Activated CD4-positive, alpha-beta T cell treated with anti-CD3 and anti-CD28 coated beads for 36 hours (primary cell): ENCODE measurements at places on chromosomes 4 and X.

- no peak for DNase-seq
- no peaks in the 10 kb centered on the region for H3K36me3 ChIP-seq
- H3K27me3 ChIP-seq = no peaks in the 10 kb centered on the region
- H3K27ac ChIP-seq = no peak overlapping the region
These were observed 2.9 kb downstream of the GNRHR start for GRCh38 chr4:67751260-67751659.

DNA sequence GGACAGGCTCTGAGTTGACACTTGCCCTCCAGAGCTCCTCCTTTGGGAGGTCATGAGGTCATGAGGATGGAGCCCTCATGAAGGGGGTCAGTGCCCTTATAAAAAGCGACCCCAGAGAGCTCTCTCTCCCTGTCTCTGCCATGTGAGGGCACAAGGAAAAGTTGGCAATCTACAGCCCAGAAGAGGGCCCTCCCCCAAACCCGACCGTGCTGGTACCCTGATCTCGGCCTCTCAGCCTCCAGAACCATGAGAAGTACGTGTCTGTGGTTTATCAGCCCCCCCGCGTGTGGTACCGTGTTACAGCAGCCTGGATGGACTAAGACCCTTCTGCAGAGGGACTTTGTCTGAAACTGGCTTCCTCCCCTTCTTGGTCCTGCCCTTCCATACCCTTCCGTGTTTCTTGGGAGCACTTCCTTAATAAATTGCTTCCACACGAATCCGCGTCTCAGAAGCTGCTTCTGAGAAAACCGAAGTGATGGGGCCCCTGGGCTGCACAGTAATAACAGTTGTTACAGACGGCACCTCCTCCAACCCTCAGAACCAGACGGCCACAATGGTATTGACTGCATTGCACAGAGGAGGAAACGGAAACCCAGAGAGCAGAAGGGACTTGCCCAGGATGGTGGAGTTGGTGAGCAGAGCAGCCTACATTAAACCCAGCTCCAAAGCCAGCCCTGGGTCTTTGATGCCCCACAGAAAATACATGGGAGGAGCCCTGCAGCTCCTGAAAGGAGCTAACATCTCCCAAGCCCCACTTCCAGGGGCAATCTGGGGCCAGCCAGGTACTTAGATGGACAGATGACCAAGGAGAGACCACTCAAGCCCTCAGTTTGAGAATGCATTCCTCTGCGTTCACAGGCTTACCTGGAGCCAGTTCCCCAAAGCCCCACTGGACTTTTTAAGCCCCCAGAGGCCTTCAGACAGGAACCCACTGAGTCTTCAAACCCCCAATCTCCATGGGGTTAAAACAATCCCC lies 242.7 kb downstream of the BCOR start:
- peak overlapping the region; percentile 80 for H3K4me3 ChIP-seq
- H3K4me1 ChIP-seq = peaks cover 79% of the 10 kb centered on the region
- DNase-seq = peak; percentile 86
- H3K27me3 ChIP-seq = no peaks in the 10 kb centered on the region

GRCh38 chr4:103892586-103892985 lies 172.8 kb upstream of the TACR3 start:
- H3K4me1 ChIP-seq = no peaks in the 10 kb centered on the region
- DNase-seq = no peak
- no peak overlapping the region for H3K27ac ChIP-seq
- no peak overlapping the region for H3K4me3 ChIP-seq
- no peaks in the 10 kb centered on the region for H3K27me3 ChIP-seq
- no peaks in the 10 kb centered on the region for H3K36me3 ChIP-seq

GRCh38 chrX:32514986-32515385 lies 696.4 kb downstream of the DMD start:
- no peaks in the 10 kb centered on the region for H3K4me1 ChIP-seq
- H3K4me3 ChIP-seq = no peak overlapping the region
- H3K27ac ChIP-seq = no peak overlapping the region

GRCh38 chr4:123597586-123597985 lies 201.0 kb downstream of the SPRY1 start:
- H3K36me3 ChIP-seq = peaks cover 2% of the 10 kb centered on the region
- H3K27ac ChIP-seq = no peak overlapping the region
- H3K4me1 ChIP-seq = peaks cover 36% of the 10 kb centered on the region
- no peak for DNase-seq

DNA sequence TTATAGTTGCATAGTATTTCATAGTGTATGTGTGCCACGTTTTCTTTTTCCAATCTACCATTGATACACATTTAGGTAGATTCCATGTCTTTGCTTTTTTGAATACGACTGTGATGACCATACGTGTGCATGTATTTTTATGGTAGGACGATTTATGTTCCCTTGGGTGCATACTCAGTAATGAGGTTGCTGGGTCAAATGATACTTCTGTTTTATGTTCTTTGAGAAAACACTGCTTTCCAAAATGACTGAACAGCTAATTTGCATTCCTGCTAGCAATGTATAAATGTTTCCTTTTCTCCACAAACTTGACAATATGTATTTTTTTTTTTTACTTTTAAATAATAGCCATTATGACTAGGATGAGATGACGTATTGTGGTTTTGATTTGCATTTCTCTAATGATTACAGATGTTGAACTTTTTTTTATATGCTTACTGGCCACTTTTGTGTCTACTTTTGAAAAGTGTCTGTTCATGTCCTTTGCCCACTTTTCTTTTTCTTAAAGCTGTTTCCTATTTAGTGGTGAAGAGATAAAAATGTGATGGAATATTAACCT lies 969.5 kb upstream of the NDST4 start:
- no peaks in the 10 kb centered on the region for H3K27me3 ChIP-seq
- H3K4me3 ChIP-seq = no peak overlapping the region

- H3K4me3 ChIP-seq = peak overlapping the region; percentile 57
- peaks cover 94% of the 10 kb centered on the region for H3K4me1 ChIP-seq
- H3K36me3 ChIP-seq = peaks cover 34% of the 10 kb centered on the region
These were observed 64.8 kb downstream of the TMEM131L start for GRCh38 chr4:153531000-153531358.
